Nephron progenitor cell (in vitro differentiated cells): ENCODE measurements at places on chromosomes 1 and 21.

GRCh38 chr1:87179851-87180519, 148.7 kb upstream of the LMO4 start:
- H3K27ac ChIP-seq: no peak overlapping the region
- no peak for DNase-seq
- no peak overlapping the region for H3K4me3 ChIP-seq
- H3K27me3 ChIP-seq: no peaks in the 10 kb centered on the region
- no peaks in the 10 kb centered on the region for H3K36me3 ChIP-seq

GRCh38 chr21:43286196-43286595, 117.4 kb downstream of the CRYAA start:
- H3K36me3 ChIP-seq: no peaks in the 10 kb centered on the region
- H3K4me1 ChIP-seq: peaks cover 12% of the 10 kb centered on the region
- no peak overlapping the region for H3K27ac ChIP-seq
- H3K4me3 ChIP-seq: no peak overlapping the region
- H3K27me3 ChIP-seq: peaks cover 4% of the 10 kb centered on the region

- H3K36me3 ChIP-seq: no peaks in the 10 kb centered on the region
- H3K4me3 ChIP-seq: no peak overlapping the region
- H3K27ac ChIP-seq: no peak overlapping the region
- DNase-seq: no peak
Measured at GRCh38 chr21:41651830-41652229, 115.0 kb downstream of the RIPK4 start.

DNA sequence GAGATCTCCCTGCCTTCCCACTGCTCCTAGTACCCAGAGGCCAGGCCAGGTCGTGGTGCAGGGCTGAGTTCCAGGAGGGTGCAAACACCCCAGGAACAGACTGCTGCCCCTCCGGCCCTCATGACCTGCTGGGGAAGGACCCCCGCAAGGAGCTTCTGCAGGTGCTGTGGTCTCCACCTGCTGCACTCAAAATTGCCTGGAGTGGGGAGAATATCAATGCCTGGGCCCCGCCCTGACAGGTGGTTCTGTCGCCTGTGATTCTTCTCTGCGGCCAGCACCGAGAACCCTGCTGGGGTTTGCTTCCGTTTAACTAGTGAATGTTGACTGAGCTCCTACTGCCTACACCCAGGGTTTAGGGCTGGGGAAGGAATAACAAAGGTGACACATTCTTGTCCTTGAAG, 2.1 kb upstream of the TFF3 start:
- H3K4me1 ChIP-seq: peaks cover 60% of the 10 kb centered on the region
- no peaks in the 10 kb centered on the region for H3K36me3 ChIP-seq
- no peak overlapping the region for H3K27ac ChIP-seq
- peaks cover 18% of the 10 kb centered on the region for H3K27me3 ChIP-seq
- H3K4me3 ChIP-seq: no peak overlapping the region

DNA sequence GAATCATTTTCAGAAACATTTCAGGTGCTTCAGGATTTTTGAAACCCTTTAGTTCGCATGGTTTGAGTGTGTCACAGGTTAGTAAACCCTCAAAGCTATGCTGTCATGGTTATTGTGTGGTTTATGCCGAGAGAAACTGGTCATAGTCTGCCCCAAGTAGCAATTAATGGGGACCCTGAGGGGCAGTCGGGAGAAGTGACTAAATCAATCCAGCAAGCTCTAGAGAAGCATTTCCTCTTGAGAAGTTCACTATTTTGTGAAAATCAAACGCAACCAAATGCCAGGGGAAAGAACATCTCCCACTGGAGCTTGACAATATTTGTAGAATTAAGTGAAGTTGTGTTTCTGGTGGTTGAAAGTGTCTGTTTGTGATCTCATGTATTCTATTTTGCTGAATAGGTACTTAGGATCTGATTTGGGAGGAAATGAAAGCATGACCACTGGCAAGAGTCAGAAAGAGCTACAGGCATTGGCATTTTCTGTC, 63.0 kb upstream of the BACH1 start:
- H3K4me3 ChIP-seq: no peak overlapping the region
- DNase-seq: no peak
- no peak overlapping the region for H3K27ac ChIP-seq
- H3K36me3 ChIP-seq: no peaks in the 10 kb centered on the region
- H3K27me3 ChIP-seq: peaks cover 13% of the 10 kb centered on the region

DNA sequence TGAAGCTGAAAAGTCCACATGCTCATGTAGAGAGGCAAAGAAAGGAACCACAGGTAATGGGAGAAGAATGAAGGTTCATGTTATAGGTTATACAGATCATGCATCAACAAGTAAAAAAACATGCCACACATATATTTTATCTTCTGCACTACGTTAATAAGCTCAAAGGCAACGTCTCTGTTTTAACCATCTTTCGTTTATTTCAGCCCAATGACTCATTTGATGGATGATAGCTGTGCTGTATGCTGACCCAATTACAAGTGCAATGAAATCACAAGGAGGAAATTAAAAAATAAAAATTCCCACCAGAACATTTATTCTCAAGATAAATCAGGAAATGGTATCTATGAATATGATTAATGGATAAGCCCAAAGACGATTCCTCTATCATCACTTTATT, 24.6 kb downstream of the XCL1 start:
- no peaks in the 10 kb centered on the region for H3K27me3 ChIP-seq
- no peaks in the 10 kb centered on the region for H3K36me3 ChIP-seq
- no peak overlapping the region for H3K4me3 ChIP-seq
- H3K4me1 ChIP-seq: no peaks in the 10 kb centered on the region
- H3K27ac ChIP-seq: no peak overlapping the region
- DNase-seq: no peak

DNA sequence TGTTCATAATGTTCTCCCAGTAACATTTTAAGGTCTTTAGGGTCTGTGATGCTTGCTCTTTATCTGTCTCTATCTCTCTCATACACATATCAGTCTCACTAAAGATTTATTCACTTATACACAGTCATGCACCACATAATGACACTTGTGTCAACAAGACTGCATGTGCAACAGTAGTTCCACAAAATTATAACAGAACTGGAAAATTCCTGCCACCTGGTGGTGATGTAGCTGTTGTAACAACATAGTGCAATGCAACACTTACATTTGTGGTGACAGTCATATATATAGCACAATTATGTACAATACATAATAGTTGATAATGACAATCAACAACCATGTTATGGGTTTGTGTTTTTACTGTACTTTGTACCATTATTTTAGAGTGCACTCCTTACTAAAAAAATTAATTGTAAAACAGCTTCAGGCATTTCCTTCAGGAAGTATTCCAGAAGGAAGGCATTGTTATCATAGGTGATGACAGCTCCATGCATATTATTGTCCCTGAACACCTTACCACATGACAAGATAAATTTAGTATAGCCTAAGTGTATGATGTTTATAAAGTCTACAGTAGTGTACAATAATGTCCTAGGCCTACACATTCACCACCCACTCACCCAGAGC, 8.1 kb downstream of the TDRD5 start:
- H3K27me3 ChIP-seq: no peaks in the 10 kb centered on the region
- no peaks in the 10 kb centered on the region for H3K36me3 ChIP-seq
- H3K27ac ChIP-seq: no peak overlapping the region
- peak; percentile 16 for DNase-seq
- no peaks in the 10 kb centered on the region for H3K4me1 ChIP-seq

DNA sequence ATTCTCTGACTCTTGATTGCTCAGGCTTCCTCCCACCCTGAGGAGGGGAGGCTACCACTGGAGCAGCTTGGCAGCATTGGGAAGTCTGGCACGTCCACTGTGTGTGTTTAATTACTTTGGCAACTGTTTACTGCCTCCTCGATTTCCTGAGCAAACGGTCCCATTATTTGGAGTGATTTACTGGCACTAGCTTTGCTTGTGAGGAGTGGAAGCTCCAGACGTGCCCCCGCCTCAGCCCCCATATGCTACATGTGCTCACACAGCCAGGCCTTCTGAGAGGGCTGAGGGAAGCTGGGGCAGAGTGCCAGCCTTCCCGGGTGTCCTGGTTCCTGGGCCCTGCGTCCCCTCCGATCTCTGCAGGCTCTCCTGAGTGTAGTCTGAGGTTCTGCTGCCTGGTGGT, 306.2 kb downstream of the PTPRU start:
- H3K4me3 ChIP-seq: no peak overlapping the region
- H3K36me3 ChIP-seq: no peaks in the 10 kb centered on the region
- peaks cover 6% of the 10 kb centered on the region for H3K27me3 ChIP-seq

- no peak for DNase-seq
- H3K27me3 ChIP-seq: no peaks in the 10 kb centered on the region
- peaks cover 13% of the 10 kb centered on the region for H3K4me1 ChIP-seq
- H3K27ac ChIP-seq: no peak overlapping the region
- no peak overlapping the region for H3K4me3 ChIP-seq
Measured at GRCh38 chr1:115426956-115427355, 88.9 kb upstream of the NGF start.

GRCh38 chr1:52751589-52752483, 25.6 kb downstream of the ZYG11B start:
- no peak overlapping the region for H3K27ac ChIP-seq
- peaks cover 16% of the 10 kb centered on the region for H3K36me3 ChIP-seq
- no peak for DNase-seq
- peaks cover 16% of the 10 kb centered on the region for H3K4me1 ChIP-seq

DNA sequence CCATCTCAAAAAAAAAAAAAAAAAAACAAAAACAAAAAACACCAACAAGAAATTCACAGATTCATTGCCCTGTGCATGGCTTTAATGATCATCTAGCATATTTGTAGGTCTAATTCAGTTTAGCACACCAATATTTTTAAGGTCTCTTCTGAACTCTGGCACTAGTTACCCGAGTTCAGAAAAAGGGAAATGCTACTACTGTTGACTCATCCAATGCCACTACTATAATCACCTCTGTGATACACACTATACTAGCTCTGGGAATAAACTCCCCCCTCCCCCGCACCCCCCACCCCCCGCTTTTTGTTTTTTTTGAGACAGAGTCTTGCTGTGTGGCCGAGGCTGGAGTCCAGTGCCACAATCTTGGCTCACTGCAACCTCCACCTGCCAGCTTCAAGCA, 55.6 kb downstream of the FBXO42 start:
- H3K27ac ChIP-seq: no peak overlapping the region
- no peak overlapping the region for H3K4me3 ChIP-seq
- peaks cover 61% of the 10 kb centered on the region for H3K36me3 ChIP-seq
- H3K27me3 ChIP-seq: no peaks in the 10 kb centered on the region
- no peaks in the 10 kb centered on the region for H3K4me1 ChIP-seq
- no peak for DNase-seq

DNA sequence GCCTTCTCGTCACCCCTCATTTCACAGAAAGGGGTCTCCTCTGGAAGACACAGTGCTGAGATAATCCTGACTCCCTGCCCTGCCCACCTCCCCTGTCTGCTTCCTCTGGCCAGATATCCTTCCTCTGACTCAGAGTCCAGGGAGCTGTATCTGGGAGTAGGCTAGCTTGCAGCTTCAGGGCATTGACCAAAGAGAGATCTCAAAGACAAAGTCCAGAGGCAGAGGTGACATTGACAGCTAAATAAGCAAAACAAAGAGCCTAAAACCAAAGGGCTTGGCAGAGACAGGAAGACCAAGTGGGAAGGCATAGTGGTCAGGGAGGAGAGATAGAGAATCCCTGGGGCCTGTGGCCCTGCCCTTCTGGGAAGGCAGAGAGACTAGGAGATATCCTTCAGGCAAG, 64.9 kb downstream of the TNR start:
- H3K4me1 ChIP-seq: peaks cover 5% of the 10 kb centered on the region
- H3K27ac ChIP-seq: no peak overlapping the region
- DNase-seq: no peak
- peaks cover 21% of the 10 kb centered on the region for H3K27me3 ChIP-seq
- H3K36me3 ChIP-seq: no peaks in the 10 kb centered on the region
- no peak overlapping the region for H3K4me3 ChIP-seq

GRCh38 chr1:160161965-160162705, 10.7 kb downstream of the ATP1A4 start:
- peaks cover 25% of the 10 kb centered on the region for H3K27me3 ChIP-seq
- H3K27ac ChIP-seq: no peak overlapping the region
- DNase-seq: peak; percentile 31
- H3K4me1 ChIP-seq: peaks cover 7% of the 10 kb centered on the region
- H3K36me3 ChIP-seq: no peaks in the 10 kb centered on the region

DNA sequence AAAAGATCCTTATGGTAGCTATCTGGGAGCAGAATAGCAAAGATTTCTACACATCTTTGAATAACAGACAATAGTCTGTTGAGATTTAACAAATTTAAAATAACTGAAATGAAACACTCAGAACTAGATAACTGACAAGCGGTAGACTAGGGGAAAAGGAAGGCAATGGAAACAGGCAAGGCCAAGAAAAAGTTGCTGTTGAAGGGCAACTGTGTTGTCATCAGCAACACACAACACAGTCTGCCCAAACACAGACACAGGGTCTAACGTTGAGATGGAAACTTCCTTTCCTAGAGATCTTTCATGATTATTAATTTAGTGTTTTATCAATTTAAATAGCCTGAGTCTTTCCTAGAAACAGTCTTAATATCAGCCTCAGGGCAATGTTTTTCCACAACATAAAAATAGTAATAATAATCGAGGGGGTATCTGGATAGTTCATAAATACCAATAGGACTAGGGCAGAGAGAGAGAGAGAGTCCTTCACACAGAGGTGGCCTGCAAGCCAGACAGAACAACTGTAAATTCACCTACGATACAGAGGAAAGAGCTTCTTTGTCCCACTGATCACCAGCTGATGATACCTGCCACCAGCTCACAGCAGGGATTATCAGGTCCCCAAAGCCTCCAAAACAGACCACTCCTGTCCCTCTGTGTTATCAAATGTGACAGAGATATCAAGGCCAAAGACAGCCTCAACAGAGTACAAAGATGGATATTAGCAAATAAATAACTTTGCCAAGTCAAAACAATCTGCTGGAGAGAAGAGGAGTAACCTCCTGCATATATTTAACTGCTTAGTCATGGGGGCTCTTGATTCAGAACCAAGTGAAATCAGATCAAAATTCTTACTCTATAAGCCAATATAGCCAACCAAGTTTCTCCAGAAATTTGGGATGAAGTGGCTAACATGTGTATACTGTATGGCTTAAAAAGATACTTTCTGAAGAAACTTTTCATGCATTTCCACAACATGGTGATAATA, 245.3 kb downstream of the SLC45A1 start:
- peak overlapping the region; percentile 73 for H3K27ac ChIP-seq
- no peak overlapping the region for H3K4me3 ChIP-seq
- peaks cover 51% of the 10 kb centered on the region for H3K4me1 ChIP-seq
- no peaks in the 10 kb centered on the region for H3K27me3 ChIP-seq

DNA sequence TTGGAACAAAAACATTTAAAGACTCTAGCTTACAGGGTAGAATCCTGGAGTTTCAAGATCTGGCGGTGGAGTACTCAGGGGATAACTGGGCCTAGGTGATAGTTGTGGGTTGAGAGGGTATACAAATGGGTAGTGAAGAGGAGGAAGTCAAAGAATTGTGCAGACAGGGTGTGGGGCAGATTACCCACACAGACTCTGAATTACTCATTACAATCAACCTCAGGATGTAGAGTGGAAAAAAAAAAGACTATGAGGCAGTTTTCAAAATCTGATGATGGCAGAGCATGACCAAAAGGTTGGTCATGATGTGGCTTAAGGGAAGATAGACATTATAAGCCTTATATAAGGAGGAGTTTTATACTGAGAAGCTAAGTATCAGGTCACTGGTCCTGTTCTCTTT, 44.1 kb upstream of the GLIS1 start:
- no peaks in the 10 kb centered on the region for H3K27me3 ChIP-seq
- peak overlapping the region; percentile 30 for H3K27ac ChIP-seq
- H3K4me1 ChIP-seq: no peaks in the 10 kb centered on the region
- no peak for DNase-seq
